ENCODE measurements at places on chromosomes 13 and 19.
A peak's percentile ranks its signal among the peaks of the same experiment; 100 is the strongest.

DNA sequence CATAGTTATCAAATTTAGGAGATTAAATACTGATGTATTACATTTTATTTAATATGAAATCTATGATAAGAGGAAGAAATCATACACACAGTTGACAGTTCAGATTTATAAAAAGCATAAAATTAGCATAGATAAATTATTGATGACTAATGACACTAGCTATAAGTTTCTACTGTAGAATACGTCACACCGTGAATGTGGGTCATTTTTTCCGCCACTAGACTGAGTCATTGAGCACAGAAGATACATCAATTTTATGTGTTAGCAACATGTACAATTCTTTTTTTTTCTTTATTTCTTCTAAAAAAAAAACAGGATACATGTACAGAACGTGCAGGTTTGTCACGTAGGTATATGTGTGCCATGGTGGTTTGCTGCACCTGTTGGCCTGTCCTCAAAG, 22.2 kb downstream of the AP2S1 start:
- DNase-seq: peak; percentile 39

- no peak for DNase-seq
Observed at GRCh38 chr13:70108356-70109105, at the start of gene KLHL1. Gene KLHL1 (minus strand): TSS chr13:70108452. CDS start chr13:70107699, 753 bp downstream.

GRCh38 chr13:32284927-32285632, 30.1 kb downstream of the ZAR1L start:
- DNase-seq: peak; percentile 24

- DNase-seq: no peak
Observed at GRCh38 chr13:35093356-35093755, 151.3 kb downstream of the NBEA start.

GRCh38 chr13:98997738-98998641, 20.1 kb upstream of the DOCK9 start:
- DNase-seq: no peak

- DNase-seq: no peak
Observed at GRCh38 chr19:49229416-49229815, 71.8 kb downstream of the TRPM4 start.

DNA sequence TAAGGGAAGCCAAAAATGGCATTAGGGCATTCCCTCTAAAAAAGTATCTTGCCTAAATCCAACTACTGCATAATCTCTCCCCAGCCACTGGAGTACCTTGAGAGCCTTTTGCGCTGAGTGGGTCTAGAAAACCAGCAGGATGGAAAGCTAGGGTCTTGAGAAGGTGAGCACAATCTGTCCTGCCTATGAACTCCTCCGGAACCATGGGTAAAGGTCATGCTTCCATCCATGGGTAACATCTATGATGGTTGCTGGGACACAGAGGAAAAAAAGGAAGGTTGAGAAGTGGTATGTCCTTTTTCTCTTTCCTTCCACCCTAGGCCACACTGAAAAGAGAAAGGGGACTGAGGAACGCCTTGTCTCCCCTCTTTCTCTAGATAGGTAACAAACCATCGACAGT, 52.4 kb downstream of the ZNF676 start:
- DNase-seq: peak; percentile 9

- DNase-seq: peak; percentile 74
Observed at GRCh38 chr13:28716511-28716910, 2.3 kb downstream of the SLC46A3 start.

- no peak for DNase-seq
Observed at GRCh38 chr13:30375265-30375835, 46.9 kb upstream of the UBE2L5 start.

DNA sequence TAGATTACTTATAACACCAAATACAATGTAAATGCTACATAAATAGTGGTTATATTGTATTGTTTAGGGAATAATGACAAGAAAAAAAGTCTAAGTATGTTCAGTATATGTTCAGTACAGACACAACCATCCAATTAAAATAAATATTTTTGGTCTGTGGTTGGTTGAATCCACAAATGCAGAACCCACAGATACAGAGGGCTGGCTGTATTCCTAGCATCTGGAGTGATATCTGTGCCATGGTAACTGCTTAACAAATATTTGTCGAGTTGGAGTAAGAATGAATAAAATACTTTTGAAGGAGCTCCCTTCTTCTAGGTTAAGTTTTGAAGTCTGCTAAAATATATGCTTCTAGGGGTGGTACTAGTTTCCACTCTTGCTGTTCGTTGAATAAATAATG, 241.0 kb downstream of the KLF5 start:
- no peak for DNase-seq

DNA sequence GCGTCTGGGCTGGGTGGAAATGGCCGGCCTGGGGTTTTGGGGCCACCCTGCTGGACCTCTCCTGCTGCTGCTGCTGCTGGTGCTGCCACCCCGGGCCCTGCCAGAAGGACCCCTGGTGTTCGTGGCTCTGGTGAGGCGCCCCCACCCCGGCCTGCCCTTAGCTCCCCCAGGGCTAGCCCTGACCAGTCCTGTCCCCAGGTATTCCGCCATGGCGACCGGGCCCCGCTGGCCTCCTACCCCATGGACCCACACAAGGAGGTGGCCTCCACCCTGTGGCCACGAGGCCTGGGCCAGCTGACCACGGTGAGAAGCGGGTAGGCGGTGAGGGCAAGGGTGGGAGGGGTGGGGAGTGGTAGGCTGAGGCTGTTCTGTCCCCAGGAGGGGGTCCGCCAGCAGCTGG, at the start of gene ACP4:
Gene ACP4, plus strand, starts transcription at position 20 of the 400 bp plus-strand sequence. Its CDS starts 0 bp downstream, at position 20.
- DNase-seq: no peak

DNA sequence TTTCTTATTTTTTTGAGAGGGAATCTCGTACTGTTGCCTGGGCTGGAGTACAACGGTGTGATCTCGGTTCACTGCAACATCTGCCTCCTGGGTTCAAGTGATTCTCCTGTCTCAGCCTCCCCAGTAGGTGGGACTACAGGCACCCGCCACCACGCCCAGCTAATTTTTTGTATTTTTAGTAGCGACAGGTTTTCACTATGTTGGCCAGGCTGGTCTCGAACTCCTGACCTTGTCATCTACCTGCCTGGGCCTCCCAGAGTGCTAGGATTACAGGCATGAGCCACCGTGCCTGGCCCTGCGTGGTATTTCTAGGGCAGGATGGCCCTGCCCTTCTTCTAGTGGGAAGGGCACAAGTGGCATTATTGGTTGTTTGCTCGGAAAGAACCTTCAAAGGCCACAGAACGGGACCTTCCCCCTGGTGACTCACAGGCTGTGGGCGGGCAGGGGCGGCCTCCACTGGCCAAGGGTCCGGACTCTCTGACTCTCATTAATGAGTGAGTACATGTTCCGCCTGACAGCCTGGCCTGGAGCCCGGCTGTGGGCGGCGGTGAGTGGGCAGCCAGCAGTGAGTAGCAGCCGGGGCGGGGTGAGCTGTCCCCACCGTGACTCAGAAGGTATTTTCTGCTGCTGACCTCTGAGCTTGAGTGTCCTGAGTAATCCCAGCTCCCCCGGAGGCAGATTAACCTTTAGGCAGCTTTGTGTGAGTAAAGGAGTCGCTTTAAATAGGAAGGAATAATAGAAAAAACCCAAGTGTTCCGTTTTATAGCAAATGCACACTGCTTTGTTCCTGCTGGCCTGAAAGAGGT, 5.1 kb downstream of the DOT1L start:
- peak; percentile 100 for DNase-seq

- DNase-seq: no peak
Observed at GRCh38 chr13:107291875-107292274, 723.9 kb upstream of the ARGLU1 start.

GRCh38 chr19:20051841-20052768, 12.8 kb upstream of the ZNF682 start:
- DNase-seq: peak; percentile 36

DNA sequence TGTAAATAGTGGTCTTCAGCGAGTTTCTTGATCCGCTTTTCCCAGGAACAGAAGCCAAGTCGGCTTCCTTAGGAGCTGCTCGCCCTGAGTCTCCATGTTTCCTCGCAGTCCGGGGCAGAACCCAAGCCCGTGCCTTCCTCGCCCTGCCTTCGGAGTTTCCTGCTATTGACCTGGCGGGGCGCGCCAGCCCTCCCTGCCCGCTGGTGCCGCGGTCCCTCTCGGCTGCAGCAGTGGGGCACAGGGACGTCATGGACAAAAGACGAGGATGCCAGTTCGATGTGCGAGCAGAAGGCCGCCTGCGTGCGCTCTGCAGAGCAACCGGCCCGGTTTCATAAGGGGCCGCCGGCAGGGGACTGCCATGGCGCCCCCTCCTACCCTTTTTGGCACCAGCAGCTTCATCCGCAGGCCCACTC, 156.6 kb downstream of the TM9SF2 start:
- no peak for DNase-seq

- peak; percentile 48 for DNase-seq
Observed at GRCh38 chr13:40206241-40207000, 460.0 kb downstream of the FOXO1 start.

- DNase-seq: no peak
Observed at GRCh38 chr13:74346960-74347359, 212.8 kb upstream of the KLF12 start.

DNA sequence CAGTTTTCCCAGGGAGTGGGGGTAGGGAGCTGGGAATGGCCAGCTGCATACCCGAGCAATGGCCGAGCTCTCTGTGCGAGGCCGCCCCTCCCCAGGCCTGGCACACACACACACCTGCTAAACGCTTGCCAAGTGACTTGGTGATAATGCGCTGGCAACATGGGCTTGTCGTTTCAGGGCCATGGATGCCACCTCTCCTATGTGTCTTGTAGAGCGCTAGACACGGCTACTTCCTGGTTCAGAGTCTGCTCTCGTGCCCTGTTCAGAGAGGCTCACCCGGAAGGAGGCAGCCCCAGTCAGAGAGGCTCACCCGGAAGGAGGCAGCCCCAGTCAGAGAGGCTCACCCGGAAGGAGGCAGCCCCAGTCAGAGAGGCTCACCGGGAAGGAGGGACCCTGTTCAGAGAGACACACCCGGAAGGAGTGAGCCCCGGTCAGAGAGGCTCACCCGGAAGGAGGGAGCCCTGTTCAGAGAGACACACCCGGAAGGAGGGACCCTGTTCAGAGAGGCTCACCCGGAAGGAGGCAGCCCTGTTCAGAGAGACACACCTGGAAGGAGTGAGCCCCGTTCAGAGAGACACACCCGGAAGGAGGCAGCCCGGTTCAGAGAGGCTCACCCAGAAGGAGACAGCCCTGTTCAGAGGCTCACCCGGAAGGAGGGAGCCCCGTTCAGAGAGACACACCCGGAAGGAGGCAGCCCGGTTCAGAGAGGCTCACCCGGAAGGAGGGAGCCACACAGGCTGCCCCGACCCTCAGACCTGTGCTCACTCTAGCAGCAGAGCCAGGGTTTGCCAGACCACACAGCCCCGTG, 4.2 kb downstream of the ADPRHL1 start:
- peak; percentile 94 for DNase-seq

DNA sequence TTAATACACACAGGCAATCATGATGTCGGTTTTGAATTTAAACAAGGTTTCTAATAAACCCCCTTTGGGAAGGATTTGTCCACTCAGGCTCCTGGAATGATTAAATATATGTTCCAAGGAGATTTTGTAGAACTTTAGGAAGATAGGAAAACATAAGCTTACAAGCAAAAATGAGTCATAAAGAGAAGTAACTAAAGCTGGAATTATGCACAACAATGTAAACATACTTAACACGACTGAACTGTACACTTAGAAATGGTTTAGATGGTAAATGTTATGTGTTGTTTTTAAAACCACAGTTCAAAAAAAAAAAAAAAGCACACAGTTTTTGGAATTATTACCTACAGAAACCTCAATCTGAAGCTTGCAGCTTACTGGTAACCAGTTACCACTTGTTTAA, 304.4 kb downstream of the NALCN start:
- peak; percentile 23 for DNase-seq

DNA sequence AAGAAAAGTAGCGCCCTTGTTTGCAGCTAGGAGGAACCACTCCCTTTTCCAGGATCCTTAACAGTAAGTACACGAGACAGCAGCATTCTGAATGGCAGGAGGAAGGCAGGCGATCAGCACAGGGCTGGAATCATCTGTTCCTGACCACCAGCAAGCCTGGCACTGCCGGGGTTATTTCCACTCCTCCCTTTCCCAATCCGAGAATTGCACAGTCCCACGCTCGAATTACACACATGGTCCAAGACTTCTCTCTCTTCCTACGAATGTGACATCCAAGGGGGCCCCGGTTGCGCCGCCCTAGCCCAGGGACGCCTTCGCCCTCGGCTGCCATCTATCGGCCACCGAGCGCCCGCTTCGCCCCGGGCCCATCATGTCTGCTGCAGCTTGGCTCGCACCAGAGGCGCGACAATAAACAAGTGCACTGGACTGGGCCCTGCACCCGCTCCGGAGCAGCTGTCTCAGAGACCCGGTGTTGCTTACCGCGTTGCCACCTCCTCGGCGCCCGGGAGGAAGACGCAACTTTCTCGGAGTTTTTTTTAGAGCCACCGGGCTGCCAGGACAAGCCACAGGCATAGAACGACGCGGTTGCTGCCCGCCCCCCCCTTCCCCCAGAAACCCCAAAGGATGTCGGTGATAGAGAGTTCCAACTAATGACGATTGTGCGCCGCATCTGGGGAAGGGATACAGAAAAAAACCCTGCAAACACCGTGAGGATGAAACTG, at the start of gene SLITRK5:
Gene SLITRK5, plus strand, starts transcription at position 341 of the 722 bp plus-strand sequence. CDS start 4,018 bp downstream, outside the sequence.
- DNase-seq: peak; percentile 81

DNA sequence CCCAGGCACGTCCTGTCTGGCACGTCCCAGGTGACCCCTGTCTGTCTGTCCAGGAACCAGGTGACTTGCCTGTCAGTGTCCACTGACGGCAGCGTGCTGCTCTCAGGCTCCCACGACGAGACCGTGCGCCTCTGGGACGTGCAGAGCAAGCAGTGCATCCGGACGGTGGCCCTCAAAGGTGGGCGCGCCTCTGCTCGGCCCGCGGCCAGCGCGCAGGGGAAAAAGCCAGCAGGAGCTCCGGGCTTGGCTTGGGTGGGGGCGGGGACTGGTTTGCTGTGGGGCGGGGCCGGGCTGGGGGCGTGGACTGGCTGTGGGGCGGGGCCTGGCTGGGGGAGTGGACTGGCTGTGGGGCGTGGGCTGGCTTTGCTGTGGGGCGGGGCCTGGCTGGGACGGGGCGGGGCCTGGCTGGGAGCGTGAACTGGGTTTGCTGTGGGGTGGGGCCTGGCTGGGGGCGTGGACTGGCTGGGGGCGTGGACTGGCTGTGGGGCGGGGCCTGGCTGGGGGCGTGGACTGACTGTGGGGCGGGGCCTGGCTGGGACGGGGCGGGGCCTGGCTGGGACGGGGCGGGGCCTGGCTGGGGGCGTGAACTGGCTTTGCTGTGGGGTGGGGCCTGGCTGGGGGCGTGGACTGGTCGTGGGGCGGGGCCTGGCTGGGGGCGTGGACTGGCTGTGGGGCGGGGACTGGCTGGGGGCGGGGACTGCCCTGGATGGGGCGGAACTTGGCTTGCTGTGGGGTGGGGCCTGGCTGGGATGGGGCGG, 7.2 kb downstream of the WDR18 start:
- peak; percentile 43 for DNase-seq

GRCh38 chr19:4361152-4362046, 18.0 kb downstream of the MPND start:
- DNase-seq: no peak
